ENCODE measurements at places on chromosomes 5 and 9.
A peak's percentile ranks its signal among the peaks of the same experiment; 100 is the strongest.

DNA sequence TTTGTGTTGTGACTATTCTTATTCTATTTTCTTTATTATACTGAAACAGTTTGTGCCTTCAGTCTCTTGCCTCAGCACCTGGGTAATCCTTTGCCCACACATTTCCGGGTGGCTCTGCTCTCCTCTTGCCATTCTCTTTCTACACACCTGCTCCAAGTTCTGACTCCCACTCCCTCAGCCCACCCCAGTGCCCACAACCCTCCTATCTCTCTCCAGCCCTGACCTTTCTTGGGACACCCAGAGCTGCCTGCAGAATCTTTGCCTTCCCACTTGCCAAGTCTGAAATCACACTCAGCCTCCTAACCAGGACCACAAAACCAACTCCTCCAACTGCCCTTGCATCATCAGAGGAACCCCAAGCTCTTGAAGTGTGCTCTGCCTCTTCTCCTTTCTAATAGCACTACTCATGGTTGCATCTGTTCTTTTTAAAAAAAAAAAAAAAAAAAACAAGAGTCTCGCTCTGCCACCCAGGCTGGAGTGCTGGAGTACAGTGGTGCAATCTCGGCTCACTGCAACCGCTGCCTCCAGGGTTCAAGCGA, 4.1 kb downstream of the SWI5 start:
- no peak for DNase-seq

DNA sequence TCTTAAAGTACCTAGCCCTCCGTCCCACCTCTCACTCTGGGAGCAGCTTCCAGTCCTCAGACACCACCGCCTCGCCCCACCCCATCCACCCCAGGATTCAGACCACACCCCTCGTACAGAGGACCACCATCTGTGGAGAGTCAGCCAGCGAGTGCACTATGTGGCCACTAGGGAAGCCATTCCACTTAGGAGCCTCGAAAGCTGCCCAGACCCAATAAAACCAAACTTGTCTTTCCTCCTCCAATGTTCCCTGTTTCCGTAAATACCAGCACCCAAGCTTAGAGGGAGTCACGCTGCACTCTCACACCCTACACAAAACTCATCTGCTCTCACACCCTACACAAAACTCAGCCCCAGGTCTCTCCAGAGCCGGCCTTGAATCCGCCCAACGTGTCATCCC, 1.9 kb downstream of the GCNT4 start:
- peak; percentile 76 for DNase-seq

DNA sequence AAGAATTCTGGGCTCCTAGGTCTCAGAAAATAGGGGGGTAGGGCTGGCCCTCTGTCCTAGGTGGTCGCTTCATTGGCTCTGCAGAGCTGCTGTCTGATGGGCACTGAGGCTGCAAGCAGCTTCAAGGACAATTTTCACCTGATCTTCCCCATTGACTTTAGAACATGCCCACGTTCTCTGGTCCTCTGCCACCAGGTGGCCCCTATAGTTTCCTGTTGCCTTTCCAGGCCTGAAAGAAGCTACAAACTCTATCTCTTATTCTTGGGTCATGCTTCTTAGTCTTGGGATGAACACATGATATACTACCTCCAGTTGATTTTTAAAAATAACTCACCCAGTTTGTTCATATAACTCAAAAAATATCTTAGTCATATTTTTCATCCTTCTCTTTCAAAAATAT, 26.3 kb downstream of the SPZ1 start:
- peak; percentile 41 for DNase-seq

DNA sequence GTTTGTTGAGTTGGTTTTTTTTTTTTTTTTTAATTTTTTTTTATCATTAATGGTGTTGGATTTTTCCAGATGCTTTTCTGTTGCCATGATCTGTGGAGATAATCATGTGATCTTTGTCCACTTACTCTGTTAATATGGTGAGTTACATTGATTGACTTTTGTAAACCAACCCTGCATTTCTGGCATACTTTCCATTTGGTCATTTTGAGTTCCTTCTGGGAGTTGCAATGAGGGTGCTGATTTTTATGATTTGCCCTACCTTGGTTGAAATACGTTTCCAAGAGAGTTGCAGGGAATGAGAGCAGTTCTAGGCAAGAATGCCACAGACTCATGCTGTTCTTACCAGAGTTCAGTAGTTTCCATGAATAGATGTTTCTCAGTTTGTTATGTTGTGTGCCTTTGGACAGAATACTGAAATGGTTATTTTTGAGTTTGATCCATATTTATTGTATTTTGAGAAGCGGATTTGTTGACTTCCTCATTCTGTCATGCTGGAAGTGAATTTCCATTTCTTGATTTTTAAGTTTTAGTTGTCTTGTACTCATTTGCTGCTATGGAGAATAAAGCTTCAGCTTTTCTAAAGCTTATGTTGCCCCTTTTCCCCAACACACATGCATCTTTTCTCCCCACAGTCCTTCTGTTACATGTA, 69.0 kb downstream of the SCAMP1 start:
- DNase-seq = no peak

DNA sequence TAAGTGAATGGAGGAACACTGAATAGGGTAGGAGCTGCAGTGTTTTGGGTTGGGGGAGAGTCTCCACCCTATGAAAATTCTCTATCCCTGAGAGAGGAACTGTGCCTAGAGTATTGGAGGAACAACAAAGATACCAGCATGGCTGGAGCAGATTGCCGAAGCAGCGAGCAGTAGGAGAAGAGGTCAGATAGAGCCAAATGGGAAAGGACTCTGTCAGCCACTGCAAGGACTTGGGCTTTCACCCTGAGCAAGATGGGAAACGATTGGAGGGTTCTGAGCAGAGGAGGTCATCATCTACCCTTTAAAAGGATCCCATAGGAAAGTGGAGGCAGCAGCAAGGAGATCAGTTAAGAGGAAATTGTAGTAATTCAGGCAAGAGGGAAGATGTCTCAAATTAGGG, 4.4 kb upstream of the LYSMD3 start:
- no peak for DNase-seq

DNA sequence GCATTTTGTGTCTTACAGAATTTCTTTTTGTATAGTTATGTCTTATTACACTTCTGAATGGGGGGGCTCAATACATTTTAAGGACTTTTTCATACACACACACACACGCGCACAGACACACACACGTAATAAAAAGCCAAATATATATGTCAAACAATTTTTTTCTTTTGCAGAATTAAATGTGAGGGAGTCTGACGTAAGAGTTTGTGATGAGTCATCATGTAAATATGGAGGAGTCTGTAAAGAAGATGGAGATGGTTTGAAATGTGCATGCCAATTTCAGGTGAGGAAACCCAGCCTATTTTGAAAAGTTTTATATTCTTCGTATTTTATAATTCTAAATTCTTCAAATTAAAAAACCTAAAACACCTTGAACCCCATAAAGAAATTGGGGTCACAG, 25.6 kb downstream of the TMEFF1 start:
- no peak for DNase-seq

GRCh38 chr9:10130061-10130675, 482.6 kb downstream of the PTPRD start:
- DNase-seq = no peak

GRCh38 chr9:34636791-34637355, 714 bp downstream of the SIGMAR1 start:
- no peak for DNase-seq

GRCh38 chr9:111691672-111692329, 30.4 kb downstream of the GNG10 start:
- peak; percentile 56 for DNase-seq

- peak; percentile 53 for DNase-seq
Observed at GRCh38 chr5:67976891-67977601, 238.5 kb upstream of the PIK3R1 start.

- peak; percentile 75 for DNase-seq
Observed at GRCh38 chr5:92801911-92802310, 779.1 kb downstream of the NR2F1-AS1 start.

DNA sequence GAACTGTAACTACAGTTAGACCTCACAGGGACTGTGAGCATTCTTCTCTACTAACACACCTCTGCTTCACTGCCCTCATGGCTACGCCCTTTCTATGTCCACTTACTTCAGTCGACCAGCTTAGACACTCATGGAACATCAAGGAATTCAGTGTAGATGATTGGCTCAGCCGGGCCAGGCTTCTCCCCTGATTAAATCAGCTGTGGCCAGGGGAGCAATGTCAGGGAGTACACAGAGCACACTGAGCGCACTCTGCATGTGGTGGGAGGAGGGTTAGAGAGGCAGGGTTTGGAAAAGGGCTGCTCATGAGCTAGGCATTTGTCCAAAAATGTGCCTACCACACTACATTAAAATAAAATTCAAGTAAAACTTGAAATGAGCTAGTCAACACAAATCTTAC, 400.5 kb downstream of the ARRDC3 start:
- no peak for DNase-seq

GRCh38 chr9:35162605-35163315, 951 bp downstream of the UNC13B start:
- DNase-seq = peak; percentile 68

DNA sequence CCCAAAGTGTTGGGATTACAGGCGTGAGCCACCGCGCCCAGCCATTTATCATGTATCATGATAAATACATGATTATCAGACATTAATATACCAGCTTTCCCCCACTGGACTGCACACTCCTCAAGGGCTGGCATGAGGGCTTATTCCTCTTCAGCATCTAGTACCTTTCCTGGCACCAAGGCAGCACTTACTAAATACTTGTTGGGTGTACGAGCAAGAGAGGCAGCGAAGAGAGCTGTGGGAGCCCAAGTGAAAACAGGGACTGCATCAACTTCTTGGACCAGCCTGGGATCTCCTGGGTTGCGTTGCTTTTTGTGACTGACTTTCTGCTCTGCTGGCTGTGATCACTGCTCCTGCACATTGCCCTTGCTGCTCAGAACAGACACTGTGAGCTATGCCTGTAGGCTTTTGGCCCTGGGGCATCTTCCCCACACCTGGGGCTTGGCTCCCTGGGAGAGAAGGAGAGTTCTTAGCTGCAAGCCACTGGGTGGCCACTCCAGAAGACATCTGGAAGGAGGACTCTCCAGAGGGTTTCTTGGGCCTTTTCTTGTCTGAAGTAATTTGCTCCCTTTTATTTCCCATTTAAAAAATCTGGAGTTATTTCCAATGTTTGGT, 224.3 kb downstream of the NR3C1 start:
- DNase-seq = no peak

- peak; percentile 9 for DNase-seq
Observed at GRCh38 chr9:98873951-98874371, 66.5 kb downstream of the GALNT12 start.

DNA sequence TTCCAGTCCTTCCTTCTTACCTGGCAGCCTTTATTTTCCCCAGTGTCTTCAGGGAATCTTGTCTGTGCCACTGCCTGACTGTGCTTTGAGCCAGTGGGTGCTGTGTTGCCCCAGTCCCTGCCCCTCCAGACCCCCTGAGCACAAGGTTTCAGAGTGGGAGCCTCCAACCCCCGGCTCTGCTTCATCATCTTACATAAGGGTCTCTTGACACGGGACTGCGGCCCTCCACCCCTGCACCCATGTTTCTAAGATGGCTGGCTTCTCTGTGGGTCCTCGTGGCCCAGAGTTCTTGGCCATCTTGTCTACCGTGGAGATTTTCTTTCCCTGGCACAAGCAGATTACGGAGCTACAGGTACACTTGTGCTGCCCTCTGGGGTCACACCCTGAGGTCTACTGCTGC, 194.1 kb downstream of the CACNA1B start:
- no peak for DNase-seq

DNA sequence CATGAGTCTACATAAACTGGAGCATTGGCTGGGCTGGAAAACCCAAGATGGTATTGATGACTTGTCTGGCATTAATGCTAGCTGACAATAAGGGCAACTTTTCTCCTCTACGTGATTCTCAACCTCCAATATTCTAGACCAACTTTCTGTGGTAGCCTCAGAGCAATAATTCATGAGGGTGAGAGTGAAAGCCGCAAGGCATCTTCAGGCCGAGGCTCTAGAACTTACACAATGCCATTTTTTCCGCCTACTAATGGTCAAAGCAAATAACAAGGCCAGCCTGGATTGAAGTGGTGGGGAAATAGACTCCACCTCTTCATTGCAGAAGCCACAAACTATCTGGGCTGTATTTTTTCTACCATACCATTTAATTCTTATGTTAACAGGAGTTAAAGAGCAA, 267.4 kb downstream of the GABRG2 start:
- no peak for DNase-seq

DNA sequence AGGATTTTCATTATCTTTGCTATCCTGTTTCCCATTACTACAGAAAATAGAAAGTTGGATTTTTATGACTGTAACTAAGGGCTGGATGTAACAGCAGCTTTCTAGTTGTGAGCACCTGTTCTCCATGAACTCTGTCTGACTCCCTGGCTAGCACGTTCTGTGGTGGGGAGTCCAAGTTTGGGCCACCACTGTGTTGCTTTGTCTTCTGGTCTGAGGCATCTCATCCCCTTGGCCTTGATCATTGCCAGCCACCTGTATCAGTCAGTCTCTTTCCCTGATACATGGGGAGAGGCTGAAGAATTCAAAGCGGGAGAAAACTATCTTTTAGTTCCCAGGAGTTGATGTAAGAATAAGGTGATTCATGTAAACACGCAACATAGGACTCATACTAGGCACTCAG, 33.4 kb downstream of the WDR70 start:
- no peak for DNase-seq

DNA sequence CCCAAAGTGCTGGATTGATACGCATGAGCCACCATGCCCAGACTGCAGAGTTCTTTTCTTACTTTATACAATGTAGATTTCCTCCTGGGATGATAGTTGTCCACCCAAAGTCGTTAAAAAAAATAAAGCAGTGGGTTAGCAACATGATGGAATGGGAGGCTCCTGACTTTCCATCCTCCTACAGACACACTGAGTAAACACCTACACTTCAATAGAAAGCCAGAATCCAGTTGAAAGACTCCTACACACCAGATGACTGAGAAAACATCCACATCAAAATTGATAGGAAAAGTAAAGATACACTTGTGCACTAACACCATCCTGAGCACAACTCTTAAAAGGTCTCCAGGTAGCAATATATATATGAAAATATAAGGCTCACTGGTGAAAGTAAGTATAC, 95.0 kb upstream of the TUT7 start:
- DNase-seq = no peak

GRCh38 chr5:96200641-96201040, 232.4 kb downstream of the PCSK1 start:
- DNase-seq = no peak

DNA sequence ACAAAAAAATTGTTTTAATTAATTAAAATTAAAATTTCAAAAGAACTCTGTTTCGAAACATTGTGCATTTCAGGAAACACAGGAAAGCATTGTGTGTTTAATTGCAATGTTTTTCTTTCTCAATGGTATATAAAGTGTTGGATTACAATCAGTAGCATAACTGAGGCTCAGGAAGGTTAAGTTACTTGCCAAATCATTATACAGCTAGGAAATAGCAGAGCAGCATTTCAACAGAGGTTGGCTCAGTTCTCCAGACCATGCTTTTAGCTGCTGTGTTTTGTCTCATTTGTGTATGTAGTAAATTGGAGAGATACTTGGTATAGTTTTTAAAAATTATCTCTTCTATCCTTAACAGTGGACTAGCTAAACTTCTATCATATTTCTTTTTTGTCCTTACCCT, 30.0 kb upstream of the CAMLG start:
- DNase-seq = no peak

DNA sequence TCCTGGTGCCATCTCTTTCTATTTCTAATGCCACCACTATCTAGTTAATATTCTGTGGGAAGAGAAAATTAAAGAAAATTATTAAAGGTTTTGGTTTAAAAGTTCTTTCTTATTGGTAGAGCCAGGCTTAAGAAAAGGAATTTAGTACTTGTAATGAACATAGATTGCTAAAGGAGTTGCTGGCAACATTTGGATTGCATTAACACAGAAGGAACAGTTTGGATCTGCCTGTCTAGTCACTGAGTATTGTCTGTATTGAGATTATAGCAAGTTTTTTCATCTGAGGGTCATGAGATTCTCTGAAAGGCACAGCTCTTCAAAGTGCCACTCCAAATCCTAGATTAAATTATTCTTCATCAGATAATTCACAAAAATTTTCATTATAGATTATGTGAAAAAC, 32.0 kb downstream of the FSD1L start:
- DNase-seq = no peak
